ENCODE measurements at places on chromosomes 13 and 19.

DNA sequence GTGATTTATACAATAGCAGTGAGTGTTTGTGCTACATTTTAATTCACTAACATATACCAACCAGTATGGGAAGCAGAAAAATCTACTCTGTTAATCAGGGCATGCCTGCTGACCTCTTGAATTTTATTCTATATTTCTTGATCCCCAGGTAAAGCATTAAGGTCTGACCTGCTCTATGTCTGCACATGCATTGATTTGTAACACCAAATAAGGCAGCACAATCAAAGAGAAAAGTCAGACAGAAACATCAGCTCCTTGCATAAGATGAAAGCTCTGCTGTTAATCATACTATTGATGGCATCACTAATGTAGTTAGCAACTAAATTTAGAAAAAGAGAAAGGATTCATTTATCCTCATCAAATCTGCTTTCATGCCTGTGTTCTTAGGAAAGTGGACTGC is 2744.8 kb upstream of the PCDH20 start:
- DNase-seq, result no peak

DNA sequence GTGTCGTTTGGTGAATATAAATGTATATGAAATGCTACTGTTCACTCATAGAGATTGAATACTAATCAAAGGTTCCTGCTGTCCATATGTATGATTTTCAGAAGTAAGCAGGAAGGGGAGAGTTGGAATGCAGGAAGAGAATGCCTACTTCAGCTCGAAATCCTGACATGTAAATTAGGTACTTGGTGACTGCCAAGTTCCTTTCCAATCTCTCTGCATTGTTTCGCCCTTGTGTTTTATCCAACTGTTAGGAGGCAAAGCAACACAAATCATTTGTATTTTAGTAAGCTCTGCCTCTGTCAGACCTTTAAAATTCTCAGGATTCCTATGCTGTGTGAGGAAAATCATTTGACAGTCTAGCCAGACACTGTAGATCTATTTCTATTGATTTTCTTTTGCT is 9.0 kb downstream of the STARD13 start:
- DNase-seq, result no peak

DNA sequence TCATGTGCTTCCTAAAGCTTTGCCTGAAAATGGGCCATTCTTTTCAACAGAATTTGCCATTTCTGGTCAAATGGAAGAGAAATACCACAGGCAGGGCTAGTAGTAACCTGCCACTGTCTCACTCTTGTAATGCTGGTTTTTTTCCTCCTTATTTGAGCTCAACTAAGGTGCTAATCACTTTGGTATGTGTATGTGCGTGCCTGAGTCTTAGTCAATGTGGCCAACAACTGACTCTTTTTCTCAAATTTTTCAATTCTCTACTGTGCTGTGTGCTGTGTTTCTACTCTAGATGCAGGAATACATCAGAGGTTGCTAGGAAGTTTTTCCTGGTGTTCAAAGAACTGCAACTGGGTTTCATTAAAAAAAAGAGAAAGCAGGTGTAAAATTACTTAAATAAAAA is 870.2 kb downstream of the EFNB2 start:
- DNase-seq, result peak; percentile 56

- DNase-seq, result no peak
Measured at GRCh38 chr19:42216653-42217519, 591 bp downstream of the DEDD2 start.

- DNase-seq, result no peak
Measured at GRCh38 chr19:32372726-32373517, 27.5 kb downstream of the ZNF507 start.

DNA sequence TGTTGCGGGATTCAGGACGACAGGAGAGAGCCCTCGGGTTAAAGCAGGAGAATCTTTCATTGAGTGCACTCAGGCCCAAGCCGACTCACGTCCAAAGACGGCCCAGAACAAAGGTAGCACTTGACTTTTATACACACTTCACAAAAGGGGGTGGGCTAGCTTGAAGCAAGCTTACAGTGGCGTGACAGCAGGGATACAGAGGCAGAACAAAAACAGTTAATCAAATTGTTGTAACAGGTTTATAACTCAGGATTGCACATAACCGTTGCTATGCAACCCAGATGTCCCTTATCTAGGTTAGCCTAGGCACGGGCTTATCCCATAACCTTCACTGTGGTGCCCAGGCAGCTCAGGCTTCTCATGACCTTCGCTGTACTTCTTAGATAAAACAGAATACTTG is 2.0 kb downstream of the MED25 start:
- DNase-seq, result no peak

- no peak for DNase-seq
Measured at GRCh38 chr19:19039901-19040300, 6.5 kb downstream of the ARMC6 start.

GRCh38 chr13:32354040-32354439 is 38.7 kb downstream of the BRCA2 start:
- no peak for DNase-seq

GRCh38 chr13:98204546-98204945 is 27.5 kb upstream of the RNF113B start:
- no peak for DNase-seq

DNA sequence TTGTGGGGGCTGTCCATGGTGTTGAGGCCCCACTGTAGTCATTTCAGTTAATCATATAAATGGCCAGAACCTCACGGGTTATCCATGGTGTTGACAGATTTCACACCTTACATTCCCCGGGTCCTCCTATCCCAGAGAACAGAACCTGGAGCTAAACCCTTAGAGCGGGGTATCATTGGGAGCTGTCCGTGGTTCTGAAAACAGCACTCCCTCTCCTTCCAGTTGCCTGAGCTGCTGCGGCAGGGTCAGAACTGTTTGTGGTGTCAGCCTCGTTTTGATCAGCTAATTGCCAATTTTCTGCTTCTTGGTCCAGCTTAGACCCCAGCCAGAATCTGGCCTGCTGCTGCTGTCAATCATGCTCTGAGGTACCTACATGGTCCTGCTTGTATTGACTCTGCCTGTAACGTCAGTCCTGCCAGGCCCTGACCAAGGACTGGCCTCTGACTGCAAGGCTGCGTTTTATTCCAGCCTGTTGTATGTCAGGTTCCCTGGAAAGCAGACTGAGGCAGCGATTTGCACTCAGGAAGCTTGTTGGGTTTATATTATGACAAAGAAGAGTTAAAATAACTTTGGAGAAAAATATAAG is 55.8 kb upstream of the KCTD15 start:
- no peak for DNase-seq

DNA sequence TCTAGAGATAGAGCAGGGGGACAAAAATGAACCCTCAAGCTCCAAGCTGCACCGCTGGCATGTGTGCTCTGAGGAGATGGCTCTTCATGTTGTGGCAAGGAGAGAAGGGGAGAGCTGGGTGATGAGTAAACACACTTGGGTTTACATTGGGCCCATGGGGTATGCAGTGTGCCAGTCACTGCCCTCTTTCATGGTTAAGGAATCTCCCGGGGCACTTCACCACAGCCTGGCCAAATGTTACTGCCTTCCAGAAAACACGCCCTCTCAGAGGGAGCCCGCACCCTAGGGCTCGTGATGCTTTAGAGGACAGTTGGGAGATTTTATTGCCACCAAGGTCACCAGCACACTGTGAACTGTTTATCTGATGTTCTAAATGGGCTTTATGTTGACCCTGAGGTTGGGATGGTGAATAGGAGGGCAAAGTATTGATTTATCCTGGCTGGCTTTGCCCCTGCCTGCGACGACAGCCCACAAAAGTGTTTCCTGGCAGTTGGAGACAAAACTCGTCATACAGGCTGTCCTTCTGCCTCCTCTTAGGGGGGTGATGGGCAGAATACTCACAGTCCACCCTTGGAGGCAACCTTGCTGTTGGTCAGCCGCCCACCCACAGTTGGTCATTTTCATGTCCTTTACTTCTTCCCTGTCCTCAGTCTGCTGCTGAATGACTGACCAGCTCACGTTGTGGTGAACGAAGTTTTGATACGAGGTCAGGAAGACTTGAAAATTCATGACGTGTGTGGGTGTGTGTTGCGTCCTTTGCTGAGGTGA is 156.9 kb downstream of the STK24 start:
- DNase-seq, result no peak

DNA sequence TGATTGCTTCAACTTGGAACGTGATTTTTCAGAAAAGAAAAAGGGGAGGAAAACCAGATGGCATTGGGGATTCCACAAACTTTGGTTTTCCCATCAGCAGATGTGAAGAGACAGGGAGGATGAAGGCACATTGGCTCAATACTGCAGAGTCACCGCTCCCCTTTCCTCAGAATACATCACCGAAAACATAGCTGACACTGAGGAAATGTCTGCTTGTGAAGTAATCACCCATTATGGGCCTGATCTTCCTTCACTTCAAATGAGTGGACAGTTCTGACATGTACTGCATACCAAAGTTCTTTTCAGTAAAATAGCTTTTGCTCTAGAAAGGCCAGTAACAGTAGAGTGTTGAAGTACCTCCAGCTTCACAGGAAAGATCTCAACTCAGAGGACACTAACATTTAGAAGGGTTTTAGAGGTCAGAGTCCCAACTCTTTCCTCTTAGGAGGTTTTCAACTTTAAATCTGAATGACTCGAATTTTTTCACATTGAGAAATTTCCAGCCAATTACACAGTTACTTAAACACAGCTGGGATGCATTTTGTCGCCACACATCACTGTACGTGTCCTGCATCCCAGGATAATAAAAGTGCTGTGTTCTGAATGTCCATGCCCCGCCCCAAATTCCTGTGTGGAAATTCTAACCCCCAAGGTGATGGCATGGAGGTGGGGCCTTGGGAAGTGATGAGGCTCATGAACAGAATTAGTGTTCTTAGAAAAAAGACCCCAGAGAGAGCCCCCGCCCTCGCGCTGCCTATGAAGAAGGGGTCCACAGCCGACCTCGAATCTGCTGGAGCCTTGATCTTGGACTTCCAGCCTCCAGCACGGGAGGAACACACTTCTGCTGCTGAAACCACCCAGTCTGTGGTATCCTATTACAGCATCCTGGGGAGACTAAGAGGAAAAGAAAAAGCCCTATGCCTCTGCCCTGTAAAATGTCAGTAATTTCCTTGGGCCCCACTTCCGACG is 77.7 kb downstream of the COL4A1 start:
- no peak for DNase-seq

DNA sequence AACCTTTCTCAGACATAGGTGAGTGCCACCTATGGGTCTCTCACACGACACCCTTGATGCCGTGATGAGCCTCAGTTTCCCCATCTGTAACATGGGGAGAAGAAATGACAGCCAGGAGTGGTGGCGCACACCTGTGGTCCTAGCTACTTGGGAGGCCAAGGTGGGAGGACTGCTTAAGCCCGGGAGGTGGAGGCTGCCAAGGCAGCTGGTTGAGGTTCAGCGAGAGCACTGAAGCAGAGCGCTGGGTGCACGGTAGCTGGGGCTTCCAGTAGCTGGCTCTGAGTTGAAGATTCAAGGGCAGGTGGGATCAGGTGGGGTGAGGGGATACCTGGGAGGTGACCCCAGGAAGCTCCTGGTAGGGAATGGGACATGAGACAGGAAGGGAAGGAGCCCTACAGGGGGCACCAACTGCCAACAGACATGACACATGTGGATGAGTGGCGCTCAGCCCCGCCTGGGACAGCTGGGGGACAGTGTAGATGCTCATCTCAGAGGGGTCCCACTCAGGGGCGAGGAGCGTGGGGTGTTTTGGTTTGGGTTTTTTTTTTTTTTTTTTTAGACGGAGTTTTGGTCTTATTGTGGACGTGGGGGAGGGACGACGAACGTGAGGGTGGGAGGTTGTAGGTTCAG is 6.5 kb upstream of the SSBP4 start:
- no peak for DNase-seq

DNA sequence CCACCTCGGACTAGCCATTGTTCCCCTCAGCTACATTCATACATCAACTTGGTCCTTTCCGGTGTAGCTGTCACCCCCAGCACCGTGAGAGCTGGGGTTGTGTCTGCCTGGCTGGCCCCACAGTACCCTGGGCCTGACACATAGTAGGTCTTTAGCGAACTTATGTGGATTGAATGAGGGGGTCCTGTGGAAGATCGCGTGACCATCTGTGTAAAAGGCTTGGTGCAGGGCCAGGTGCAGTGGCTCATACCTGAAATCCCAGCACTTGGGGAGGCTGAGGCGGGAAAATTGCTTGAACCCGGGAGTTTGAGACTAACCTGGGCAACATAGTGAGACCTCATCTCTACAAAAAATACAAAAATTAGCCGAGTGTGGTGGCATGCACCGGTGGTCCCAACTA is 2.0 kb downstream of the SMARCA4 start:
- DNase-seq, result no peak

DNA sequence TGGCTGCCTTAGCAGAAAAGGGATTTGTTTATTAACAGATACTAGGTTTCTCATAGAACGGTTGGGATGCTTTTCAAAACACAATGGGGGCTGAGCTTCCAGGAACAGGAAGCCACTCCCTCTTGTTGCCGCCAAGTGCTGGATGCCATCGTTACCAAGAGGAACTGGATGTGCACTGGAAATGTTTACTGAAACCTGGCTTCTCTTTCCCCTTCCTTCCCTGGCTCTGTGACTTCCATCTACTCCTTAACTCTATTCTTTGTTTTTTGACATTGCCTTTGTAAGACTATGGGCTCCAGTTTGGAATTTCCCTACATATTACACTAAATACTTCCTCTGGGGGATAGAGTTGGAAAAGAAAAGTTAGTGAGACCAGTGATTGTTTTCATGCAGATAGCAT is 11.7 kb upstream of the KL start:
- DNase-seq, result no peak

GRCh38 chr13:44899967-44900366 is 89.3 kb downstream of the NUFIP1 start:
- DNase-seq, result no peak

- DNase-seq, result no peak
Measured at GRCh38 chr19:7703332-7703731, 1.4 kb upstream of the FCER2 start.

- DNase-seq, result no peak
Measured at GRCh38 chr13:41054212-41054877, 7.0 kb upstream of the WBP4 start.

DNA sequence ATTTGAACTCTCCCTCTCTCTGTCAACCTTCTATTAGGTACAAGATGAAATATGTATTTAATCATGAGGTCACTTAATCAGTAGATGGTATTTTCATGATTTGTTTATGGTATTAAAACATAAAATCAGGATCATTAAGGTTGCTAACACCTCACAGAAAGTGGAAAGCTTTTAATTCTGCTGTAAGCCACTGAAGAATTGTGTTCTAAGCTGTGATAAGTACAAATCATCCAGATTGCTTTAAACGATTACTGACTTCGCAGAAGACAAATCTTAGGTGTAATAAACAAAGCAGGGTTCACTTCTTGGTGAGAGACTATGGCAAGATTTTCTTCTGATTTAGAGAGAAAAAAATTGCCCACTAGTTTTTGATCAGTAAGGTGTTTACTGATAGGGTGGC is 214.5 kb downstream of the ABCC4 start:
- DNase-seq, result no peak
